ENCODE measurements at places on chromosomes 1 and 21.

- DNase-seq = no peak
Observed at GRCh38 chr1:56050911-56051310, 528.5 kb downstream of the PLPP3 start.

DNA sequence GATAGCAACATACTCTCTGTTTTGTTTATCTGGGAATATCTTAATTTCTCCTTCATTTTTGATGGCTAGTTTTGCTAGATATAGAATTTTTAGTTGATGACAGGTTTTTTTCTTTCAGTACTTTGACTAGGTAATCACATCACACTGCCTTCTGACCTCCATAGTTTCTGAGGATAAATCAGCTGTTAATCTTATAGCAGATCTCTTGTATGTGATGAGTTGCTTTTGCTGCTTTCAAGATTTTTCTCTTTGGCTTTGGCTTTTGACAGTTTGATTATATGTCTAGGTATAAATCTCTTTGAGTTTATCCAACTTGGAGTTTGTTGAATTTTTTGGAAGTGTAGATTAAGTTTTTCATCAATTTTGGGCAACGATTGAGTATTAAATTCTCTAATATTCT is 142.6 kb downstream of the ZNF644 start:
- DNase-seq = no peak

- DNase-seq = no peak
Observed at GRCh38 chr1:198548890-198549289, 8.4 kb upstream of the ATP6V1G3 start.

GRCh38 chr1:153404768-153405167 is 11.6 kb upstream of the S100A7A start:
- DNase-seq = peak; percentile 52

- no peak for DNase-seq
Observed at GRCh38 chr1:41840592-41841246, 78.0 kb downstream of the HIVEP3 start.

DNA sequence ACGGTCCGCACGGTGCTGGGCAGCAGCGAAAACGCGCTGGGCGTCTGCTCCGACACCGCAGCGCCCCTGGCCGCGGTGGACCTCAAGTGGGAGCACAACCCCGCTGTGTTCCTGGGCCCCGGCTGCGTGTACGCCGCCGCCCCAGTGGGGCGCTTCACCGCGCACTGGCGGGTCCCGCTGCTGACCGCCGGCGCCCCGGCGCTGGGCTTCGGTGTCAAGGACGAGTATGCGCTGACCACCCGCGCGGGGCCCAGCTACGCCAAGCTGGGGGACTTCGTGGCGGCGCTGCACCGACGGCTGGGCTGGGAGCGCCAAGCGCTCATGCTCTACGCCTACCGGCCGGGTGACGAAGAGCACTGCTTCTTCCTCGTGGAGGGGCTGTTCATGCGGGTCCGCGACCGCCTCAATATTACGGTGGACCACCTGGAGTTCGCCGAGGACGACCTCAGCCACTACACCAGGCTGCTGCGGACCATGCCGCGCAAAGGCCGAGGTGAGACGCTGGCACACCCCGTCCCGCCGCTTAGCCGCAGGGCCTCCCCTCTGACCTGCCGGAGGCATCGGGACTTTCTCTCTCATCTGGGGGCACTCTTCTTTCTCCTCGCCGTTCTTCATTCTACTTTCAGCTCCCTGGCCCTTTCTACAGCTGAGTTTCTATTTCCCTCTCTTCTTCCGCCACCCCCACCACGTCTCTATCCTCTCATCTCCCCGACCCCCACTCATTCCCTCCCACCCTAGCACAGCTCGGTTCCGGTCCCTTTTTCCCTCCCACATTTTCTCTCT is 1.0 kb downstream of the NPR1 start:
- DNase-seq = no peak

DNA sequence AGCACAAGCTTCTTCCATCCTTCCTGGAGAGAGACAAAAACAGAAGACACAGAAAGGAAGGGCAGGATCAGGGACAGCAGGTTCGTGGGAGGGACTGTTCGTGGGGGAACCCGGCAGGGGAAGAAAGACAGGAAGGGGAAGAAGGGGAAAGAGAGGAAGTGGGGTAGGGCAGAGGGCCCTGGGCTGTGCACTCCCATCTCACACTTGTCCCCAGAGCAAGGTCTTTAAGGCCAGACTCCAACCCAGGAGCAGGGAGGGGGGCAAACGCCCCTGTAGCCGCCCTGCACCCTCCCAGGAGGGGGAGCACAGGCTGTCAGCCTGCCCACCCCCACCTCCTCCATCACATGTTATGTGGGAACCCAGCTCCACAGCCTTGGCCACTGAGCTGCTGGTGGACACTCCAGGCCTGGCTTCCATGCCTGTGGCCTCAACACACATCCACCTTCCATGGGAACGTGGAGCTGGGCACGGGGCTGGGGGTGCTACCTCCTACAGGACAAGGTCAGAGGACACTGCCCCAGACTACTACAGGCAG is 9.3 kb downstream of the SLC19A1 start:
- DNase-seq = no peak

GRCh38 chr21:40254540-40255465 is 387.6 kb downstream of the PCP4 start:
- DNase-seq = no peak

- no peak for DNase-seq
Observed at GRCh38 chr1:96587222-96587621, 134.4 kb upstream of the PTBP2 start.

DNA sequence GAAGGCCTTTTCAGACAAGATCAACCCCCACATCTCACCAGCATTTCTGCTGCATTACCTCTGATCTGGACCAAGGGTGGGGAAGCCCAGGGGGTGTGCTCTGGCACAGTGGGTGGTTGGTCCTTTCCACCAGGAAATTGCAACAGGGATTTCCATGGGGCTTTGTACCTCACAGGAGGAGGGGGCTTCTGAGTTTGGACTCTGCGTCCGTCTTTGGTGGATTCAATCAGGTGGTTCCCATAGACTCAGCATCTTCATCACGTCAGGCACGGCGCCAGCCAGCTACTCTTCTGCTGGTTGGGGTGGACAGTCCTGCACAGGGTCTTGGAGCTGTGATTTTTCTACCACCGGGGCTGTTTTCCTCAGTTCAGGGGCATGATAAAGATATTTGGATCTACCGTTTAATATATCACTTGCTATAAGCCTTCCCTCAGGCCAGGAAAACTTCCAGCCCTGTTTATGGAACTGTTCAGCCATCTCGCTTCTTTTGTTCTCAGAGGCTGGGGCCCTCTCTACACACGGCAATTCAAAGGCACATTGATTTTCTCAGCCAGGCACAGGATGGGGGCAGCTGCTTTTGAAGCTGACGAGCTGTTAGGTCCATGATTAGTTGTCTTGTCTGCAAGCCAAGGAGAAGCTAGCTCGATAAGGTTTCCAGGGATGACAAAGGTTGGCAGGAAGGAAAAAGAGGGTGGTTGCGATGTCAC is 467.3 kb downstream of the CAMTA1 start:
- no peak for DNase-seq

DNA sequence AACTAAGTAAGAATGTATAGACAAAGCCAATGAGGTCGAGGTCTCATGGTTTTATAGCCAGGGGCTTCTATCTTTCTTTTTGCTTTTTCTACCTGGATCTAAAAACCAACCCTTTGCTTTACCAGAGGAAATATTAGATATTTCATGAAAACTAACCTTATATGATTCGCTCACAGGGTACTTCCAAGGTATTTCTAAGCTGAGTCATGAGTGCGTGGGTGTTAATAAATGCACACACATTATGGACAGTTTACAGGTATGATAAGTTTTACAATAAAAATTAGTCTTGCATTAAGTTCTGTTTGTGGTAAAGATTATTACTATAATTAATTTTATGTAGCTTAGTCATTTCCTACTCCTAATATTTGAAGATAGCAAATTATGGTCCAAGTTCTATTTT is 217.2 kb downstream of the CHRM3 start:
- DNase-seq = no peak

DNA sequence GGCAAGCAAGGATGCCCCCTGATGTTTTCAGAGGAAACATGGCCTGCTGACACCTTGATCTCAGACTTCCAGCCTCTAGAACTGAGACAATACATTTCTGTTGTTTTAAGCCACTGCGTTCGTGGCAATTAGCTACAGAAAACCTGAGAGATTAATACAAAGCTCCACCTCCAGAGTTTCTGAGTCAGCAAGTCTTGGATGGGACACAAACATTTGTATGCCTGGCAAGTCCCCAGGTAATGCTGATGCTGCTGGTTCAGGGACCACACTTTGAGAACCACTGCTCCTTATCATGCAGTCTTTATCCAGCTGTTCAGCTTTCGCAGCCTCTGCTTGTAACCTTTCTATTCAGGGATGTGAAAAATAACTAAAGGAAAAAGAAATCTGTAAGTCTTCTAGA is 565.7 kb upstream of the PLXNA2 start:
- DNase-seq = no peak

- DNase-seq = no peak
Observed at GRCh38 chr1:20250340-20250989, 40.2 kb upstream of the VWA5B1 start.

DNA sequence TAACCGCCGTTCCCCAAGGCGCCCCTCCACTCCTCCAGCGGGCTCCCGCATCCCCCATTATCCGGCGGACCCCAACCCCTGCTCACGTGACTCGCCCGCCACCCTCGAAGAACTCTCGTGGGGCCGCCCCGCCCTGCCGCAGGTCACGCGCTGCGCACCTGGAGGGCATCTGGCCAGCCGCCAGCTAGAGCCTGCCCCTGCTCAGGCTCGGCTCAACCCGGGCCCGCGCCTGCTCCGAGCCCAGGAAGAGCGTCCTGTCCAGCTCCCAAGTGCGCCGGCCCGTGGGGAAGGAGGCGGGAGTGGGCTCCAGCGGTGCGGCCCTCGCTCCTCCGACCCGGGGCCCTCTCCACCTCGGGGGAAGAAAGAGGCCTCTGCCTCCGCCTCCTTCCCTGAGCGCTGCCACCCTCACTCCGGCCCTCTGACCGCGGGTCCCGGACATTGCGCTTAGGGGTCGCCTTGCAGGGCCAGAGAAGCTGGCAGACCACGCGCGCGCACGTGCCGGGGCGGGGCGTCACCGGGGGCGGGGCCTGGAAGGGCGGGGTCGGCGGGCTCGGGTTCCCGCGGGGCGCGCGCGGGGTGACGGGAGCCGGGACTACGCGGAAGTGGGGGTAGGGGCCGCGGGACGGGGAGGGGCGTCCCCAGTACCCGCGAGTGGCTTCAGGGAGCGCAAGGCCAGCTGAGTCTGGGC is 28.4 kb downstream of the HMGN2 start:
- peak; percentile 89 for DNase-seq

GRCh38 chr1:237012788-237013383 is 8.6 kb upstream of the MT1HL1 start:
- DNase-seq = no peak

GRCh38 chr1:156910309-156910782 is 10.1 kb upstream of the LRRC71 start:
- peak; percentile 53 for DNase-seq
